ENCODE measurements at places on chromosomes 6 and 20. TPM values are rescaled to one million over a fixed set of nuclear protein-coding genes. Genes with fewer than 3 reads are reported as not detected.

The PEX3 gene
- 20.1 TPM for total RNA-seq

The CENPW gene
- total RNA-seq = 7.3 TPM

The ABHD12 gene
- total RNA-seq = 50.6 TPM

The MDFI gene
- 1.4 TPM for total RNA-seq

The GABRR2 gene
- not detected for total RNA-seq

The COL19A1 gene
- total RNA-seq = not detected

The POU5F1 gene
- total RNA-seq = 0.22 TPM

The SOX18 gene
- total RNA-seq = not detected

The RAMACL gene
- 0.13 TPM for total RNA-seq

The NUP153 gene
- total RNA-seq = 25.3 TPM

The TMC2 gene
- total RNA-seq = not detected

The ADTRP gene
- 1.3 TPM for total RNA-seq

The ENPP5 gene
- not detected for total RNA-seq

The ME1 gene
- total RNA-seq = 4.0 TPM

The SSTR4 gene
- total RNA-seq = not detected

The FOXS1 gene
- not detected for total RNA-seq

The BFSP1 gene
- total RNA-seq = 0.32 TPM

The MOXD1 gene
- 528 TPM for total RNA-seq

Measured in GM23248 (cell line).